ENCODE measurements at places on chromosomes 6 and 20. TPM values are rescaled to one million over a fixed set of nuclear protein-coding genes. Genes with fewer than 3 reads are reported as not detected.

GRCh38 chr6:157763129-157763903 is 59.7 kb upstream of the SNX9 start:
- no peaks in the 10 kb centered on the region for H3K36me3 ChIP-seq
- peaks cover 74% of the 10 kb centered on the region for H3K4me1 ChIP-seq
- DNase-seq, result no peak
- H3K27ac ChIP-seq, result peak overlapping the region; percentile 94
- H3K27me3 ChIP-seq, result no peaks in the 10 kb centered on the region

DNA sequence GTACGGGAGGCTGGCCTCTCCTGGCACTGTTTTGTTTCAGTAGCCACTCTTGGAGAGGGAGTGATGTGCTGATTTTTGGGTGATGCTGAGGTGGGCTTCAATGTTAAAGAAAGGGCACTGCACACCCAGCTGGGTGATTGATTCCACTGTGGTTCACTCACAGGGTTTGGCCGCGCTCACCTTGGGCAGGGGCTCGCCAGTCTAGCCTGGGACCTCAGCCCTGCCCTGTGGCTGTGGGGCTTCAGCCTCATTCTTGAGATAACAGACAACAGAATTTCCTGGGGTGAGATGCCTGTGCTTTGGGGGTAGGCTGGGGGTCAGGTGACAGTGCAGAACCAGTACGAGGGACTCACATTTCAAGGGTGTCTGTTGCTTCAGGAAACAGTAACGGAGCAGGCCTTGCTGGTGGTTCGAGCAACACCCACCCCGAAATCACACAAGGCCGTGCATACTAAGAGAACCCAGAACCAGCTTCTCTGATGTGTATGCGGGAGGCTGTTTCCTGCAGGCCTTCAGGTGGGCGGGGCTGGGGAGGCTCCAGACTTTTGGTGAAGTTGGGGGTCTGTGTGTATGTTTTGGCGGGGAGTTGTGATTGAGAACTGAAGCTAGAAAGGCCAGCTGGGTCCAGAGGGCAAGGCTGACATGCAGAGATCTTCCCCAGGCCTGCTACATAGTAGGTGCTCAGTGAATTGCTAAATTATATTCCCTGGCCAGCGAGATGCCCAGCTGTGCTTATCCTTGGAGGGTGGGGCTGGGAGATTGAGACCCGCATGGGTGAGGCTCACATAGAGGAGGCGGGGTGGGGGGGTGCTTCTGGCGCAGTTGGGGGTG is 154.2 kb upstream of the RNF24 start:
- no peak overlapping the region for H3K27ac ChIP-seq
- no peaks in the 10 kb centered on the region for H3K36me3 ChIP-seq

DNA sequence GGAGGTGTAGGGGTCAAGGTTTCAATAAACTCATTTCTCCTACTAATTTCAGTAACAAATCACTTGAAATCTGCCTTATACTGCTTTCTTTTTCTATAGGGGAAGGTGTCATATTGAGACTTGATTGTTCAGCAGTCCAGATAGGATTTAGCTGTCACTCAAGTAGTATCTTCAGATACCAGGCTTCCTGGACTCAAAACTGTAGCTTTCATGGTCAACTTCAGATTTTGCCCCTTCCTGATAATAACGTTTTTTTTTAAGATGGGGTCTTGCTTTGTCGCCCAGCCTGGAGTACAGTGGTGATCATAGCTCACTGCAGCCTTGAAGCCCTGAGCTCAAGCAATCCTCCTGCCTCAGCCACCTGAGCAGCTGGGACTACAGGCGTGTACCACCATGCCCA is 77.8 kb downstream of the JAG1 start:
- no peak overlapping the region for H3K4me3 ChIP-seq
- peak overlapping the region; percentile 91 for H3K27ac ChIP-seq
- DNase-seq, result no peak
- peaks cover 2% of the 10 kb centered on the region for H3K36me3 ChIP-seq
- peaks cover 76% of the 10 kb centered on the region for H3K4me1 ChIP-seq

GRCh38 chr6:89013438-89013837 is 50.0 kb upstream of the RNGTT start:
- no peaks in the 10 kb centered on the region for H3K36me3 ChIP-seq
- peaks cover under 1% of the 10 kb centered on the region for H3K4me1 ChIP-seq
- no peak overlapping the region for H3K27ac ChIP-seq
- no peak overlapping the region for H3K4me3 ChIP-seq
- peaks cover 2% of the 10 kb centered on the region for H3K27me3 ChIP-seq

DNA sequence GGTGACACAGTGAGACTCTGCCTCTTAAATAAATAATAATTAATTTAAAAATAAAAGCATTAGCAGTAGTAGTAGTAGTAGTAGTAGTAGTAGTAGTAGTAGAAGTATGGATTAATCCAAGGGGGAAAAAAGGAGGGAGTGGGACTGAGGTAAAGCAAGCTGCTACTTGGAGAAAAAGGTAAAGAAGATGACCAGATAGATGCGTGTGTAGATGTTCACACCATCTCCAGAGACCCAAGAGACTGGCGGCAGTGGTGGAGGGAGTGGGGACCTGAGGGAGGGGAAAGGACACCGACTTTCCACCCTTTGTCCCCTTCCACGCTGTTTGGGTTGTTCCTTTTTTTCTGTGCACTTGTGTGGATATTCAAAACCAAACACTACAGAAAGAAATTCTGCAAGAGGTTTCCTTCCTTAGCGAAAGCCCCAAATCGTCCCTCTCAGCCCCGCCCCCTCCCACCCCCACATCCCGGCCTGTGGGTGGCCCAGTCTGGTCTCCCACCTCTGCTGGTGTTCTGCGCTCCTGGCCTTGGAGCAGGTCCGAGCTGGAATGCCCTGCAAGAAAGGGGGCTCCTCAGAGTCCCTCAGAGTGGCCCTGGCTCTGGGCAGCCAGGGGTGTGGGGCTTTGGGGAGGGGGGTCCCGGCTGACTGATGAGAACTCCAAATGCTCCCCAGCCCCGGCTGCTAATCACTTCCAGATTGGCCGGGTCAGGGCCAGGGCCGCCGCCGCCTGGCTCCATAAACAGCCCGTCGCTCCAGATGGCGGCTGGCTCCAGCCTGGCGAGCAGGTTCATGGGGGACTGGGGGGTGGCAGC is 60.2 kb downstream of the UBE2V1 start:
- H3K4me3 ChIP-seq, result no peak overlapping the region
- no peaks in the 10 kb centered on the region for H3K27me3 ChIP-seq
- H3K4me1 ChIP-seq, result peaks cover 29% of the 10 kb centered on the region

DNA sequence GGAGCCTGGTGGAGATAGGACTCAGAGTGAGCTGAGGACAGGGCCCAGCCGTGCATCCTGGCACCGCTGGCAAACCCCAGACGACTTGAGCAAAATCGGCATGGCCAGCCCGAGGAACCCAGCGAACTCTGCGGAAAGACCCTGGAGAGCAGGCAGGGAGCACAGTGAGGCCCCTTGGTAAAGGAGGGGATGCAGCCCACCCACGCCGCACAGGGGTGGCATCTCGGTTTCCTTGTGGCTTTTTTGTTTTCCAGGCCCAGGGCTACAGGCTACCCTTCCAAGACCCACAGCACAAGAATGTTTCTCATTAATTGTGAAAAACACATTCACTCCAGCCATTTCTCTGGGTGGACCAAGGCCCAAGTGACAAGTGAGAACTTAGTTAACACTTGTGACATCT is 71.4 kb downstream of the BMP7 start:
- no peak overlapping the region for H3K4me3 ChIP-seq
- H3K4me1 ChIP-seq, result no peaks in the 10 kb centered on the region
- H3K27ac ChIP-seq, result peak overlapping the region; percentile 24

DNA sequence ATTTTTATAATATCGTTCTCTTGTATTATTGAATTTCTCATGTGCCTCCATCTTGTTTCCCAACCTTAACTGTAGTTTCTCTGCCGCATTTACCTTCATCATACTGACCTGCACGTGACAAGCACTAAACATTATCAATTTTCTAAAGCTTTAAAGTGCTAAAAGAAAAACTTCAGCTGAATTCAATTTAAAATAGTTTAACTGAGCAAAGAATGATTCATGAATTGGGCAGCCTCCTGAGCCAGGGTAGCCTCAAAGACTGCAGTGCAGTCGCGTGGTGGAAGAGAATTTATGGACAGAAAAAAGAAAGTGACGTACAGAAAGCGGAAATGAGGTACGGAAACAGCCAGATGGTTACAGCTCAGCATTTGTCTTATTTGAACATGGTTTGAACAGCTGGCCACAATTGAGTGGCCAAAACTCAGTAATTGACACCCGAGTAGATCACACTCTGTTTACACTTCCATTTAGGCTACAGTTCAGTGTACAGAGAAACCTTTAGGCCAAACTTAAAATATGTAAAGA is 4.2 kb upstream of the ZDHHC14 start:
- no peaks in the 10 kb centered on the region for H3K27me3 ChIP-seq
- peaks cover 8% of the 10 kb centered on the region for H3K4me1 ChIP-seq
- H3K36me3 ChIP-seq, result peaks cover 1% of the 10 kb centered on the region
- H3K27ac ChIP-seq, result no peak overlapping the region
- no peak overlapping the region for H3K4me3 ChIP-seq

DNA sequence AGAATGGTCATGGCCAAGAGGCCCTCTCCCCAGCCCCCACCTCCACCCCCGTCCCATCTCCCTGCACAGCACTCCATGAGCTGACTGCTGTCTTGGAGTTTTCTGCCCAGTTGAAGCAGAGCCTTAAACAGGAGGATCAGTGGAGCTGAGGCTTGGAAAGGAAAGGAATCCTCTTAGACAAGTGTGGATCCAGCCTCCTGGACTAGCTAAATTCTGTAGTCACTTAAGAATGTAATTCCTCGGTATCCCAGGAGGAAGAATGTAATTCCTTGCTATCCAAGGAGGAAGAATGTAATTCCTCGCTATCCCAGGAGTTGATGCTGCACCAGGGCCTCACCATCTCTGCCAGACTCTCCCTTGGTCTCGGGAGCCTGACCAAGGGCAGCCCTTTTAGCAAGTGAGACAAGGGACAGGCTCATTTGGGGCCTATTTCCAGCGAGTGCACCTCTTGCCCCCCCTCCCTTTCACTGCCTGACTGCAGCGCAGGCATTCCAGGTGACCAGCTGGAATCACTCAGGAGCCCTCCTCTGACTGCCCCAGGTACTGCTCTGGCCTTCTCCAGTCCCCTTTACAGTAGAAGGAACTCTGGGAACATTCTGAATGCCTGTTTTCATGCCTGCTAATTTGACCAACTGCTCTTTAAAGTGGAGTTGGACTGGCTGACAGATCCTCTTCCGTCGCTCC is 76.2 kb downstream of the TCP11 start:
- peaks cover 5% of the 10 kb centered on the region for H3K4me1 ChIP-seq
- H3K4me3 ChIP-seq, result no peak overlapping the region
- no peak overlapping the region for H3K27ac ChIP-seq
- H3K36me3 ChIP-seq, result peaks cover 14% of the 10 kb centered on the region
- no peaks in the 10 kb centered on the region for H3K27me3 ChIP-seq

GRCh38 chr20:44129911-44130718 is 56.9 kb downstream of the JPH2 start:
- no peak overlapping the region for H3K27ac ChIP-seq
- peaks cover 22% of the 10 kb centered on the region for H3K4me1 ChIP-seq
- H3K36me3 ChIP-seq, result peaks cover 12% of the 10 kb centered on the region
- H3K4me3 ChIP-seq, result no peak overlapping the region
- DNase-seq, result no peak

DNA sequence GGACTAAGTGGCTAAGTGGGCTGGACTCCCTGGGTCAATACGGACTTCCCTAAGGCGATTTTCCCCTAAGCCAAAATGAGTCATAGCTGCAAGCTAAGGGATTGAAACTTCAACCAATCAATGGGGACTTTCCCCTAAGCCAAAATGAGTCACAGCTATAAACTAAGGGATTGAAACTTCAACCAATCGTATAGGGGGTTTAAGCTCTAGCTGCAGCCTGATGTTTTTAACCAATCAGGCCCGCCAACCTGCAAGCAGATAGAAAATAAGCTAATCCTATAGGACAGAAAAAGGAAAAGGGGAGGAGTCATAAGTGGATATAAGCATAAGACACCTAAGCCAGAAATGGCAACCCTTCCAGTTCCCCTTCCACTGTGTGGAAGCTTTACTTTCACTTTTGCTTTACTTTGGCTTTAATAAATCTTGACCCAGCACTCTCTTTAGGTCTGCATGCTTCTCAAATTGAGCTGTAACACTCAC is 655.0 kb upstream of the HS3ST5 start:
- DNase-seq, result no peak
- no peaks in the 10 kb centered on the region for H3K4me1 ChIP-seq
- H3K4me3 ChIP-seq, result no peak overlapping the region
- H3K27me3 ChIP-seq, result no peaks in the 10 kb centered on the region
- H3K36me3 ChIP-seq, result no peaks in the 10 kb centered on the region
- H3K27ac ChIP-seq, result no peak overlapping the region

- H3K4me1 ChIP-seq, result peaks cover 33% of the 10 kb centered on the region
- DNase-seq, result peak; percentile 17
- H3K27me3 ChIP-seq, result no peaks in the 10 kb centered on the region
Observed at GRCh38 chr20:58694241-58695083, 1.9 kb downstream of the NPEPL1 start.

DNA sequence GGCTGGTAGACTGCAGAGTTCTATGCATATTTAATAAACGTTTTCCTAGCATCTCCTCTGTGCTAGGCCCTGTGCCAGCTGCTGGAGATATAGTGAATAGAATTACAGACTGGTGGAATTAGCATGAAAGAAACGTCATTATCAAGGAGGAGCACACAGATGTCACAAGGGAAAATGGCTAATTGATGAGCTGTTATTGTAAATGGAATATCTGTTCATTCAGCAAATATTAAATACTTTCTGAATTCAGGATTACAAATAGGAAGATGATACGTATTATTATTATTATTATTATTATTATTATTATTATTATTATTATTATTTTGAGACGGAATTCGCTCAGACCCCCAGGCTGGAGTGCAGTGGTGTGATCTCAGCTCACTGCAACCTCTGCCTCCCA is 1.2 kb downstream of the AAR2 start:
- no peak for DNase-seq
- peak overlapping the region; percentile 92 for H3K4me3 ChIP-seq
- peak overlapping the region; percentile 97 for H3K27ac ChIP-seq
- H3K36me3 ChIP-seq, result peaks cover 1% of the 10 kb centered on the region
- H3K27me3 ChIP-seq, result no peaks in the 10 kb centered on the region
- H3K4me1 ChIP-seq, result peaks cover 29% of the 10 kb centered on the region

STK38 gene
- total RNA-seq, result 65.1 TPM

CYP39A1 gene
- 0.62 TPM for total RNA-seq
